Left colon (tissue), 2 donors: ENCODE measurements at places on chromosomes 12 and 14. TPM values are rescaled to one million over a fixed set of nuclear protein-coding genes. Genes with fewer than 3 reads are reported as not detected.

DTX3 gene
- 3.7 TPM for total RNA-seq

DNA sequence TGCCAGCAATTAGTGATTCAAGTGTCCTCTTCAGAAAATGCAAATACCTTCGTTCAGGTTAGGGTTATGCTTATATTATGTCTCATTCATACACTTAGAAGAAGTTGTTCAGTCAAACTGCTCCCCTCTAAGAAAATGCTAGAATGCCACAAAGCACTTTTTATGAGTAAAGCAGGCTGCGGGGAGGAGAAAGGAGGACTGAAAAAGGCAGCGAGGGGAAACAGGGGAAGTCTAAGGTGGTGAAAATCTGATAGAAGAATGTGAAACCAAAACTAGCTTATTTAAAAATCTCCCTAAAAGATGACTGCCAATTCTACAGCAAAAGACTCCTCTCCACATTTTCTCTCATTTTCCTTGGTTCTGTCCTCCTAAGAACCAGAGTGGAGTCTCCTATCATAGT is 70.1 kb downstream of the PRKD1 start:
- DNase-seq = no peak

- DNase-seq = no peak
These were observed 84.7 kb downstream of the GPATCH2L start for GRCh38 chr14:76236172-76237130.

KLHDC1 gene
- total RNA-seq = 3.7 TPM

DNA sequence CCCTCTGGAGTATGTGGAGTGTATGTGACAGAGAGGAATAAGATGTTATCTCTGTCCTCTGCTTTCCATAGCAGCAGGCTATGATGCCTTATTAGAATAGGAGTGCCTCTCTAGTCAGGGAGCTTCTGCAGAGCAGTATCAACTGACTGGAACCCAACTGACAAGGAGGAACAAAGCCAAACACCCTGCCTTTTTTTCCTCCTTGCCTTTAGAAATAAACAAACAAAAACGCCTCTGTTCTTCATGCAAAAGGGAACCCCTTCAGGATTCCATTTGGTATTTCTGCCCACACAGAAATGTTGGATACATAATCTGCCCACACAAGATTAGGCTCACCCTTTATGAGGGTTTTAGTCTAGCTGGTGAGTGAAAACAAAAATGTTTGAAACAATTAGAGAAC is 50.3 kb downstream of the VRK1 start:
- DNase-seq = no peak

- DNase-seq = no peak
These were observed 2.3 kb upstream of the C14orf39 start for GRCh38 chr14:60488175-60488574.

DNA sequence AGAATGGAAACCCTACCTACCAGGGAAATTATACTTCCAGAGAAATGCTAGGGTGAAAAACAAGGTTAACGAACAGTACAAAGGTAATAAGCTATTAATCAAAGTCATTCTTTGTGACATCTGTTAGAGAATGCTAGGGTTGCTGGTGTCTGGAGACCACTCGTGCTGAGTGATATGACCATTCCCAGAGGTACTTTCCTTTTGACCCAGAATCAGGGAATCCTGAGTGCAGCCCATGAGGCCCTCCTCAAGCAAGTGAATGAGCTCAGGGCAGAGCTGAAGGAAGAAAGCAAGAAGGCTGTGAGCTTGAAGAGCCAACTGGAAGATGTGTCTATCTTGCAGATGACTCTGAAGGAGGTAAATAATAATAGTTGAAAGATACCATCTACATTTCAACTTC is 31.7 kb downstream of the RPGRIP1 start:
- DNase-seq = no peak

DNA sequence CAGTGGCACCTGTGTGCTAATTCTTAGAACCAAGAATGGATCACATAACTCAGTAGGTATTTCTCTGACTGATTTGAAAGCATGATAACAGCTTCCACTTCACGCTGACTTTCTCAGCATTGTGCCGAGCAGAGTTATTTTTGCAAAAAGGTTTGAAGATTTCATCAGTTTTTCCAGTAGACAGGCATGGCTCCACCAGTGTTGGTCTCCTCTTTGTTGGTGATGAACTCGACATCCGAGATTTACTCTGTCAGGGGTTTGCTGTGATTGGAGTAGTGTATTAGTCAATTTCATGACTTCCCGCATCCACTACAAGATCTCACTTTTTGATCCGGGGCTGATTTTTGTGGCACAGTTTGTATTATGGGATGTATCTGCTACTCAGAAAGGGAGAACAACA is 85.3 kb downstream of the PRKCH start:
- DNase-seq = no peak

DNA sequence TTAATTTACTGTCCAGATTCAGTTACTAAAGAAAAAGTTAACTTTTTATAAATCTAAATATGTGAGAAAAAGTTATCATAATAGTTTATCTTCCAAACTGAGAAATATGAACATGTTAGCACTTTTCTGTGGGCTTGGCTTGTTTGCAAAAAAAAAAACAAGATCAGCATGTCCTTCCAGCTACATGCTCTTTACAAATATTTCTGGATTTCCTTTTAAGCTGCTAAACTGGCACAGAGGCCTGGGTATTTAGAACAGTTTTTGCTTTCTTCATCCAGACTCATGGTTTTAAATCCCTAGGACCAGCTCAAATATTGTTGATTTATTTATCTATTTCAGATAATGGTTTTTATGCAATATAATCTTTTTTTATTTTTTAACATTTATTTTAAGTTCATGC is 1444.5 kb upstream of the FLRT2 start:
- DNase-seq = no peak

DNA sequence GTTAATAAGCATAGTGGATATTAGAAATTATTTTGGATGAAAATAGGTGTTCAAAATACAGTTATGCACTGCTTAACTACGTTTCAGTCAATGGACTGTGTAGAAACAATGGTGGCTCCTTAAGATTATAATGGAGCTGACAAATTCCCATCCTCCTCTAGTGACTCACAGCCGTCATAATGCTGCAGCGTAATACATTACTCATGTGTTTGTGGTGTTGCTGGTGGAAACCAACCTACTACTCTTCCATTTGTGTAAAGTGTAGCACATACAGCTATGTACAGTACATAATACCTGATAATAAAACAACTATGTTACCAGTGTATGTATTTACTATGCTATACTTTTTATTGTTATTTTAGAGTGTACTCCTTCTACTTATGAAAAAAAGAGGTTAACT is 111.2 kb upstream of the TMCC3 start:
- no peak for DNase-seq

- no peak for DNase-seq
These were observed 54.1 kb upstream of the GPR68 start for GRCh38 chr14:91298576-91298975.

GRCh38 chr14:89524990-89525667 is 108.1 kb upstream of the FOXN3 start:
- DNase-seq = no peak

- DNase-seq = no peak
These were observed 476 bp upstream of the TRAFD1 start for GRCh38 chr12:112124918-112125249.

DNA sequence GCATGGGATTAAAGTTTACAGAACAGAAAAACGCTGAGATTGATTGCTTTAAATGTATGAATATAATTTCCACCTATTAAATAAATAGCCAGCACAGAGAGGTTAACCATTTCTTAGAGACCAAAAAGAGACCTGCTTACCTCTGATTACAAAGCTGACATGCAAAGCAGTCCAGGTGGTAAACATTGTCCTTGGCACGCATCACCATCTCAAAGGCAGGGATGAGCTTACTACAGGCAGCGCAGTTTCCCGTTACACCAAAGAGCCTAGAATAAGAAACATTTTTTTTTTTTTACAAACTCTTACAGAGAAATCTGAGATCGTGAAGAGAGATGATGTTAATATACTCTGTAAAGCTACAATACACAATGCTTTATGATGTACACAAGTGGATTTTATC is 45.7 kb downstream of the LMO3 start:
- no peak for DNase-seq

- DNase-seq = peak; percentile 88
These were observed 283.5 kb downstream of the KSR2 start for GRCh38 chr12:117685110-117685926.

PCK2 gene
- 223 TPM for total RNA-seq

- DNase-seq = peak; percentile 91
These were observed 26.1 kb upstream of the UBC start for GRCh38 chr12:124940393-124941169.

- DNase-seq = no peak
These were observed 260.0 kb downstream of the DUSP6 start for GRCh38 chr12:89092297-89092696.

DNA sequence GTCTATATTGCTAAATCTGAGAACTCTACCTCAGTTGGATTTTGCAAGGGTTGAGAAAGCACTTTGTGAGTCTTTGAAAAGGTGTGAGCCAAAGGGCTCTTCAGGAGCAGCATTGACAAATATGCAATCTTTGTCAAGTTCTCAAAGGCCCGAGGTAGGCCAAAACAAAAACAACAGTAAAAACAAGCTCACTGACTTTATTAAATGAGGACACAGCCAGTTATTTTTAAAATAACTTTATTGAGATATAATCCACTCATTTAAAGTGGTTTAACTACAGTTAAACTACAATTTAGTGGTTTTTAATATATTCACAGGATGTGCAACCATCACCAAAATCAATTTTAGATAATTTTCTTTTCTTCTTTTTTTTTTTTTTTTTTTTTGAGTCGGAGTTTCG is 2.0 kb upstream of the CREBL2 start:
- DNase-seq = no peak

DNA sequence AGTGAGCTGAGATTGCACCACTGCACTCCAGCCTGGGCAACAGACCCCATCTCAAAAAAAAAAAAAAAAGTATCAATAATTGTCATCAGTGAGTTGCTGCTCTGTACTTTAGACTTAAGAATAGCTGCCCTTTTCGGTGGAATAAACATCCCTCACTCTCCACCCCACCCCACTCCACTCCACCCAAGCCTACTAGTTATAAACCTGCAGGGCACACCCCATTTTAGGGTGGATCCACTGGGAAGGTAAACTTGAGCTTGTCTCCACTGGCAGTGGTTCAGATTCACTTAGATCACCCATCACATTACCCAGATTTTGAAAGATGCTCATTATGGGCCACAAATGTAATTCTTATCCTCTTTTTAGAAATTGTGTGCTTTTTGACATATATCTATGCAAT is 106.4 kb downstream of the GPR135 start:
- peak; percentile 53 for DNase-seq

- peak; percentile 97 for DNase-seq
These were observed 41.9 kb upstream of the NCOR2 start for GRCh38 chr12:124609041-124609989.

GRCh38 chr12:121874071-121874470 is 14.5 kb upstream of the PSMD9 start:
- DNase-seq = no peak

DNA sequence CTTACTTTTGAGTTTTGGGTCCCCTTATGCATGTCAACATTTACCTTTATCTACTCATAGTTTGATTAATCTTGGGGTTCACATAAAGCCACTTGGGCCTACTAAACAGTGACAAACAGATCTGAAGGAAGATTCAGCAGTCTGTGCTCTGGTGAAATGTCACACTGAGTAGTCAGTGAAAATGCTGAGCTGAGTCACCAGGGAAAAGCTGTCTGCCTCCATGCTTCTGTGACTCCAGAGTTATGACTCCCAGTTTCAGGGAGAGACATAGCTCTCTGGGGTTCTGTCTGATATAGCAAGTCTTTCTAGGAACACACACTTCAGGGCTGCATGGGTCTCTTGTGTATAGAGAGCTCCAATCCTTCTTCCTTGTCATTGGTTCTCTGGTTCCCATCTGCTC is 406.3 kb upstream of the FAR2 start:
- DNase-seq = no peak

GRCh38 chr12:95815632-95816212 is 25.2 kb upstream of the NTN4 start:
- no peak for DNase-seq

DNA sequence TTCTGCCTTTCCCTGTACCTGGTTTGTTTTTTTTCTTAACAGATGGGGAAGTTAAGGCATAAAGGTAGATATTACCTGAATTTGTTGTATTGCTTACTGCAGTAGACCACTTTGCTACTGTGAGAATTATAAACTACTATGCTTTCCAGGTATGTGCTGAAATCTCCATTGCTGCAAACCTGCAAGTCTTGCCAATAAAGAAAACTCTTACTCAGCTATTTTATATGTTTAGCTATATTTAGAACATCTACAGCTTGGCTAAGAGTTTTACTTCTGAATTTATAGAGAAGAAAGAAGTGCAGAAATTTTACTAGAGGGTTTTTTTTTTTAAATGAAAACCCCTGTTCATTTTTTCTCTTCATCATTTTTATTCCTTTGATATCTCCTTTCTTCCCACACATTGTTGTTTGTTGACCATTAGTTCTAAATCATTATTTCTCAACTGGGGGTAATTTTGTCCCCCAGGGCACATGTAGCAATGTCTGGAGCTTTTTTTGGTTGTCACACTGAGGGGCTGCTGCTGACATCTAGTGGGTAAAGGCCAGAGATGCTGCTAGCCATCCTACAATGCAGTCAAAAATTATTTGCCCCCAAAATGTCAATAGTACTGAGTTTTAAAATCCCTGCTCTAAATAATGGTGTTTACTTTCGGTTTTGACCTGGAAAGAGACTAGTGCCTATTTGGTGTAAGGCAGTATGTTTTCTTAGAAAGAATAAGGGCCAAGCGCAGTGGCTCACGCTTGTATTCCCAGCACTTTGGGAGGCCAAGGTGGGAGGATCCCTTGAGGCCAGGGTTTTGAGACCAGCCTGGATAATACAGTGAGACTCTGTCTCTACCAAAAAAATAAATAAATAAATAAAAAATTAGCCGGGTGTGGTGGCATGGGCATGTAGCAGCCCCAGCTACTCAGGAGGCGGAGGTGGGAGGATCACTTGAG is 48.6 kb downstream of the PCNX1 start:
- no peak for DNase-seq

DNA sequence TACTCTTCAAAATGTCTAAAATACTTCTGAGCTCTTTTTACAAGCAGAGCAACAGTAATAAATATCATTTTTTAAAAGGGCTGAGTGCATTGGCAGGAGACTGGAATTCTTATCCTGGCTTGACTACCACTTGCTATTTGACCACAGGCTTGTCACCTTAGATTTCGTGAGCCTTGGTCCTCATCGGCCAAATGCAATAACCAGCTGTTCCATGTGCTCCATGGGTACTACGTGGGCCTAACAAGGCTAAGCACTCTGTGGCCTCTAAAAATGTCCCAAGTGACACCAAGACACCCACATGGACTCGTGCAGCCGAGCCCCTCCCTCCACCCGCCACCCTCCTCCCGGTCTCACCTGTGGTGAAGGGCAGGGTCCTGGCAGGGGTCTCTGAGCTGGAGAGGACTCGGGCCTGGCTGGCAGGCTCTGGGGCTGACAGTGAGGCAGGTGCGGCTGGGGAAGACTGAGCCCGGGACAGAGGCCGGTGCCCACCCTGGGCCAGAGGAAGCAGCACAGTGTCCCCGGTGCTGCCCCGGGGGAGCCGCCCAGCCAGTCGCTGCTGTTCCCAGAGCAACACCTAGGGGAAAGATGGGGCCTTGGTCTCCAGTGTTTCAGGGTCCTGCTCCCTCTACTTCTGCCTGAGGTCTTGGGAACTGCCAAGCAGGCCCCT is 20.1 kb downstream of the SLC48A1 start:
- no peak for DNase-seq
